ENCODE measurements at places on chromosomes 3 and 15.

DNA sequence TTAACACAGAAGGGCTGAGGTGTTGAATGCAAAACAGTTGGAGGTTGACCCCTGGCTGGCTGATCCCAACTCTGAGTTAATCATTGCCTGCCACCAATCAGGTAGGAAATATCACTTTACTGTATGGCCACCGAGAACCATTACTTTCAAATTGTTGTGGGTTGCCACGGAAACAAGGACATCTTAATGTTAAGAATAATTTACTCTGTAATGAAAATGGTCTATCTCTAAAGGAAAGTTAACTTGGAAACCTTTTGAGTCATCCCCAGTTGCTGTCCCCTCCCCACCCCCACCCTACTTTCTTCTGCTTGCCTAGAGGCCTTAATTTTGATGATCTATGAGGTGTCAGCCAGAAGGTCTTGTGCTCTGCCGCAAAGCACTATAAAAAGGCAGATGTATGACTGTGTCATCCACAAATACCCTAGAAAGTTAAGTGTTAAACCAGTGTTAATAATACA lies 78.7 kb upstream of the SNRK start:
- no peak for DNase-seq

DNA sequence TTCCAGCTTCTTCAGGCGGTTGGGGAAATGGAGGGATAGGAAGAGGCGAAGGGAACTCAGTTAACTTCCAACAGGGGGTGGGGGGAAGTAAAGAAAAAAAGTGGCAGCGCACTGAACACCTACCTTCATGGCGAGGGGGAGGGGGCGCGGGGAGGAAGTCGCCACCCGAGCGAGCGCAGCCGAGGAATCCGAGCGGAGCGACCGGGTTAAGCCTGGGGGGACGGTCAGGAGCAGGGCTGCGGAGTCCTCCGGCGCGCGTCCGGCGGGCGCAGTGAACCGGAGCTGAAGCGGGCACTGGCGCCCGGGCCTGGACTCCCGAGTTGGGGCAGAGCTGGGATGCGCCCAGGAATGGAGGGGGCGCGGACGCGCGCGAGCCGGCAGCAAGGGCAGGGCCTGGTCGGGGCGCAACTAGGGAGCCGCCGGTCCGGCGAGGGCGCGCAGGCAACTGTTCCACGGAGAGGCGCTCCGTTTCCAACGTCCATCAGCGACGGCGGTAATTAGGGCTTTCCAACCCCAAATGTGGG lies at the start of gene WNT5A:
TSS of gene WNT5A (minus strand) at position 450 of the 524 bp plus-strand sequence. CDS start at position 129, 321 bp downstream.
- DNase-seq = no peak

- peak; percentile 10 for DNase-seq
Measured at GRCh38 chr15:34855413-34855812, 60.1 kb upstream of the ACTC1 start.

GRCh38 chr3:177467247-177467985 lies 270.1 kb upstream of the TBL1XR1 start:
- DNase-seq = no peak

DNA sequence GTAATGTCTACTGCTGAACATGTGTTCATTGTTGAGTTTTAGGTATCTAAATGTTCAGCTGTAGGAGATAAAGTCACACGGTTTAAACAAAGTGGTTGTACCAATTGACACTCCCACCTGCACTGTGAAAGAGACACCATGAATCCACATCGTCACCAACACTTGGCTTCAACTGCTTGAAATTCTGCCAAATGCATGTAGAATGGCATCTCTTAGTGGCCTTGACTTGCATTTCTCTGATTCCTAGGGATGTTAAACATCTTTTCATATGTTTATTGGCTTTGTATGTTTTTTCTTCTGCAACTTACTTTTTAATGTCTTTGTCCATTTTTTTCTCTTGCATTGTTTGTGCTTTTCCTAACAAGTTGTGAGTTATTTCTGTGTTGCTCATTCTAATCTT lies 43.4 kb downstream of the RPLP1 start:
- DNase-seq = no peak
